ENCODE measurements at places on chromosomes 2 and 18.

- no peak for DNase-seq
These were observed 34.1 kb downstream of the ANKMY1 start for GRCh38 chr2:240523451-240524281.

GRCh38 chr2:178513876-178514275 is 33.6 kb downstream of the PLEKHA3 start:
- no peak for DNase-seq

GRCh38 chr18:59616501-59616900 is 80.7 kb downstream of the CCBE1 start:
- no peak for DNase-seq

GRCh38 chr2:158061763-158062162 is 39.9 kb upstream of the UPP2 start:
- DNase-seq, result no peak

GRCh38 chr2:241804326-241805229 is 4.4 kb upstream of the NEU4 start:
- no peak for DNase-seq

GRCh38 chr2:88545118-88545517 is 82.1 kb downstream of the EIF2AK3 start:
- no peak for DNase-seq

GRCh38 chr2:181861379-181861778 is 30.2 kb upstream of the ITPRID2 start:
- no peak for DNase-seq

- no peak for DNase-seq
These were observed 209.3 kb downstream of the SS18 start for GRCh38 chr18:25881149-25881548.

DNA sequence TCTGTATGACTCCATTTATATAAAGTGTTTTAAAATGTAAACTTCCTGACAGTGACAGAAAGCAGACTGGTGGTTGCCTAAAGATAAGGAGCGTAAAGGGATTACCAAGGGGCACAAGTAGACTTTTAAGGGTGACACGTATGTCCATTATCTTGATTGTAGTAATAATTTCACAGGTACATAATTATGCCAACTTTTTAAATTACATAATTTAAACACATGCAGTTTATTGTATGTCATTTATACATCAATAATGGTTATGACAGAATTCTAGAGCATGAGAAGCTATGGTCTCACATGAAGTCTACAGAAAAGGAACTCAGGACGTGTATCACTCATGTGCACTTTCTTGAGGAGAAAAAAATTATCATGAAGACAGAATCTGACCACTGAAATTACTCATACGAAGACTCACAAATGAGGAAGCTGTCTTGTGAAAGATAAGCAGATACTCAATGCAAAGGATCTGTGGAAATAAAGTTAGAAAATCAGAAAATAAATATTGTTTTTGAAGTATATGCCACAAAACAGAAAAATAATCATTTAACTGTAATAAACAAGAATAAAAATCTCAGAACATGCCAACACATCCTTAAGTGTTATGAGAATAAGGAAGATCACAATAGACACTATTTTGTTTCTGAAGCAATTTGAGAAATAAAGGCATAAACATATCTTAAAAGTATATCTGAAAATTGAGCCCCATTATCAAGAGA is 84.4 kb downstream of the TMEM131 start:
- DNase-seq, result no peak

- no peak for DNase-seq
These were observed 112.5 kb upstream of the ARHGAP28 start for GRCh38 chr18:6616981-6617380.

GRCh38 chr2:60612033-60612432 is 58.6 kb upstream of the BCL11A start:
- no peak for DNase-seq

GRCh38 chr2:158984604-158985135 is 16.2 kb downstream of the TANC1 start:
- DNase-seq, result no peak

DNA sequence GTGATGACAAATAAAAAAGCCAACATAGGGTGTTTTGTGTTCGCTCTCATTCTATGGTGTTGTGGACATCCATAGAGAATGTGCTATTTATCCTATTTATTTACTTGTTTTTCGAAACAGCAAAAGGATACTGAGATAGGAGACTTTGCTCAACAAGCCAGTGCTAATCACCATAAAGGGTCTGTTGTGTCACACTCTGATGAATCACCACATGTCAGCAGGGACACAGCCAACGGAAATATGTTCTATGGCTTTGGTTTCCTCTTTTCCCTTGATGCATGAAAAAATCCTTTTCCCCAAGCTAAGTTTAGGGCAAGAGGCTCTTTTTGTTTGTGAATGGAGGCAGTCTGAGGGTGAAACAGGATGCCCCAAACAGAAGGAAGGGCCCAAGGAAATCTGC is 154.3 kb downstream of the RNF152 start:
- no peak for DNase-seq

DNA sequence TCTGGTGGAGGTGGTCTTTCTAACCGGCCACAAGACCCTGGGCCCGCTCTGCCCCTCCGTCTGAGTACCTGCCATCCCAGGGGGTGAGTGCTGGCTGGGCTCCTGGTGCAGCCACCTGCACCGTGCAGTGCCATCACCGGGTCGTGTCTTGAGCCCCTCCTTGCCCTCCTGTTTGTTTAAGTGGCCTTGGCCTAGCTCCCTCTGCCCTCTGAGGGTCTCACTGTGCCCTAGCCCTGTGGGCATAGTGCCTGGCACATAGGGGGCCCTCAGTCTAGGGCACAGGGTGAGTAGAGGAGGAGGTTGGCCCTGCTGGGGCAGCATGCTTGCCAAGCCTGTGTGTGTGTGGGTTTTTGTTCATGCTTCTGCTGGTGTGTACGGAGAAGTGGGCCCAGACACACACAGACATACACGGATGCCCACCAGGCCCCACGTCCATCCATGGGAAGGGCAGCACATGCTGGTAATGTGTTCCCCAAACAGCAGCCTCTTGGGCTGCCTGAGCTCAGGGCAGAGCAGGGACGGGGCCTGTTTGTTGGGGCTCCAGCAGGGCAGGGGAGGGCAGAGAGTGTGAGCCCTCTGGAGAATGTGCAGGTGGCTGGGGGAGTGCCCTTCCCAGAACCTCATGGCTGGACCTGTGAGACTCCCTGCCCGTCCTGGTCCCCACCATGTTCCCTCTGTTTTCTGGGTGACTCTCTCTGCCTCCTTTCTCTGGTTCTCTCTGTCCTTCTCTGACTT is 94.6 kb downstream of the GLI2 start:
- DNase-seq, result no peak

DNA sequence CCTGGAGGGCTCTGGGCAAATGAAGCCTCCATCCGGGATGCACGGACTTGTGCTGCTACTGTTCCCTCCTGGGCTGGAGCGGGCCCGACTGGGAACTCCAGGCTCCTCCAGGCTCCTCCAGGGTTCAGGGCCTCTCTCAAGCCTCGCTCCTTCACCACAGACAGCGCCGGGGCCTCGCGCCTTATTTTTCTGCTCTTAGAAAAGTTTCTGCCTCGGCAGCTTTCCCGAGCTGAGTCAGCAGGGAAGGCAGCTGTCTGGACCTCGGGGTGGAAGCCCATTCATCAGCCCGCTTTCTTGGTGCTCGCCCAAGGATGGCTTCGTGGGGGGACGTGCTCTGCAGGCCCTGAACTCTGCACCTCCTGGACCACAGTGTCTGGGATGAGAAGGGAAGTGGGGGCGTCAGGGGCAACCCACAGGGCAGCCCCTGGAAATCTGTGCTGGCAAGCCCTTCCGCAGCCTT is 12.9 kb upstream of the TEX51 start:
- DNase-seq, result no peak

DNA sequence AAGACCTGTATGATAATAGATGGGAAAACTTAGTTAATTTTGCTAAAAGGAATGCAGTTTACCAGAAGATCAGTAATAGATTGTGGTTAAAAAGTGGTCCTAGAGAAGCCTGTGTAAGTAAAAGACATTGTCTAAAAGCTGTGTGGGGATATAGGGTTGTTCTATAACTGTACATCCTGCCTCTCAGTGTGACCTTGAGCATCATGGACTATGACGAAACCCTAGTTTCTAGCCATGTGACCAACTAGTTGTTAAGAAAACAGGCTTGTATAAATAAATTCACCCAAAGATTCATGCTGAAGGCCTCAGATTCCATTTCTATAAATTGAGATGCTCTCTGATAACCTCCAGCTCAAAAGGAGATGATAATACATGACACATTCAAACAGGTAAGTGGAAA is 160.7 kb downstream of the IKZF2 start:
- no peak for DNase-seq

DNA sequence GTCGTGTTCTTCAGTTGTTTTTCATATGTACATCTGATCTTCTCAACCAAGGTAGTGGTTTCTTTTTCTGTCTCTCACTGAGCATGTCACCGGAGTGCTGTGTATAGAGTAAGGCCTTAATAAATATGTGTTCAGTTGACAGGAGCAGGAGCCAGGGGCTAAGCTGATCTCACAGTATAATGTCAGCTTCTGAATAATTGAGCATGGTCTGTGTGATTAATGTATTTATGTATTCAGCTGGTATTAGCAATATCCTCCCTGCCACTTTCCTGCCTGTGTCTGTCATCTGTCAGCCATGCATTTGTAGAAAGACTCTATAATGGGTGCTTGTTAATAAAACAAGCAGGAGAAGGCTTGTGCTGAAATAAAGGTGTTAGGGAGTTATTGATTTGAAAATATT is 198.9 kb downstream of the ADCYAP1 start:
- DNase-seq, result no peak

- DNase-seq, result no peak
These were observed 79.6 kb downstream of the TGIF1 start for GRCh38 chr18:3529601-3530000.

DNA sequence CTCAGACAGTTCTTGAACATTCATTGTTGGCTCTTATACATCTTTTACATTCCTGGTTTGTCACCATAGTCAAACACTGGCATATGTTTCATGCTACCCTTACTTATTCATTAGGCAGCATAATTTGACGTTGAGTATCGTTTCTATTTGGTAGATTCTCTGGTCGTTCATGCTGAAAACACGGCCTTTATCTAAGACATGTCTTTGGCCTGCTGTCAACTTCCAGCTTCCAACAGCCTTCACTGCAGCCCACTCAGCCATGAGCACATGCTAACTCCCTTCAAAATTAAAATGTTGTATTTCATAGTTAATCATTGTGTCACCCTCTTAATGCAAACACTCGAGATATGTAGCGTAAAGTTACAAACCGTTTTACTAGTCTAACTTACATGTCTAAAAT is 493.0 kb upstream of the NRP2 start:
- DNase-seq, result no peak

DNA sequence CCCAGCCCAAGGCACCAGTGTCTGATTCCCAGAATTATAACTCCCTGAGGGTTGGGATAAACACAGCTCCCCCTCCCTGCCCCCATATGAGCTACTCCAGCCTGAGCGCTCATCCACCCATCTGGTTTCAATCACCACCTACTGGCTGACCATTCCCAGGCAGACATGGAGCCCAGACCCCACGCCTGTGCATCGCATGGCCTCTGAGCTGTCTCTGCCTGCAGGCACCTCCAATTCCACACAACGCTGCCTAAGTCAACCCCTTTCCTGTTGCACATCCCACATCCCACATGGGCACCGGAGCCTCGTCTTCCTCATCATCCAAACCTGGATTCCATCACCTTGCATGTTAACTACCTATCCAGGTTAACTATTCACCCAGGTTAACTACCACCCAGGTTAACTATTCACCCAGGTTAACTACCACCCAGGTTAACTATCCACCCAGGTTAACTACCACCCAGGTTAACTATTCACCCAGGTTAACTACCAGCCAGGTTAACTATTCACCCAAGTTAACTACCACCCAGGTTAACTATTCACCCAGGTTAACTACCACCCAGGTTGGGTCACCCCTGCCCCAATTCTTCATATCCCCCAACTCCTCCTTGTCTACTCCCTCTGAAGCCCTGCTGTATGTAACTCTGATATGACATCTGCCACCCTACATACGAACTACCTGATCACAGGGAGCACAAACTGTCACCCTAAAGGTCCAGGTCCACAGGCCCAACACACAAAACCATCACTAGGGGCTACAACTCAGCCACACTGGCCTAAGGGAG is 47.8 kb downstream of the TEX51 start:
- DNase-seq, result no peak

DNA sequence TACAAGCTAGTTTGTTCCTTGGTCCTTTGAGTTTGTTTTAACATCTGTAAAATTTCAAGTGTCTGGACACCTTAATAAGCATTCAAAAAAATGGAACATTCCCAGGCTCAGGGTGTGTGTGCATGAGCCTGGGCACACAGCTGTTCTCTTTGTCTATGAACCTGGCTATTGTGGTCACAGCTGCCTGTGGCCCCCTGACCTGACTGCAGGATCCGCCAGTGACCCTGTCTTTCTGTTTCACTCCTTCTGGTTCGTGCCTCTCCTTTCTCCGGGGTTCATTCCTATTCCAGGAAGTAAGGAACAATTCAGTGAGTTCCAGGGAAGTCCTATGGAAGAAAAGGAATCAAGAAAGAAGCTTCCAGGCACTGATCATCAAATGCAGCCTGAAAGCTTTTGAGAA is 35.6 kb downstream of the VWA3B start:
- no peak for DNase-seq

DNA sequence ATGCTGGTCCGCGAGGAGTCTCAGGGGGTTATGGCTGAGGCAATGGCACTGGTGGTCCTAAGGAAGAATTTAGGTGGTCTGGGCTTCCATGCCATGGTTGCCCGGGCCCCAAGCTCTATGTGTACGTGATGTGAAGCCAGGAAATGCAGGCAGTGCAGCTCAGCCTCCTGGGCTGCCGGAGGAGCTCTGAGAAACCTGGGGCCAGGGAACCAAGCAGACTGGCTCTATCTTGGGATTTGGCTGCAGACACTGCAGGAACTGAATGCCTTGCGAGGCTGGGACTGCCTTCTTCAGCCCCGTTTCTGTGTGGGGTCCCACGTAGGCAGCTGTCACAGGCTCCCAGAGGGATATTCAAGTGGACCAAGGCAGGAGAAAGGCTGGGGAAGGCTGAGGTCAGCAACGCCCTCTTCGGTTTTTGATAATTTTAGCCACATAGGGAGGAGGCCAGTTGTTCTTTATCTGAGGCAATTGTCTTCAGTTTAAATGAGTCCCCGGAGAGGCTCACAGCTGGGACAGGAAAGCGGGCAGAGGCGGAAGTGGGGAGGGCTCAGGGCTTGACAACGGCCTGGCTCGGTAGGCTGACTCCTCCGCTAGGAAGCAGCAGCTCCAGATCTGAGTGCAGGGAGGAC is 77.7 kb downstream of the RHOB start:
- DNase-seq, result no peak

GRCh38 chr2:1766425-1766824 is 22.1 kb upstream of the PXDN start:
- no peak for DNase-seq

DNA sequence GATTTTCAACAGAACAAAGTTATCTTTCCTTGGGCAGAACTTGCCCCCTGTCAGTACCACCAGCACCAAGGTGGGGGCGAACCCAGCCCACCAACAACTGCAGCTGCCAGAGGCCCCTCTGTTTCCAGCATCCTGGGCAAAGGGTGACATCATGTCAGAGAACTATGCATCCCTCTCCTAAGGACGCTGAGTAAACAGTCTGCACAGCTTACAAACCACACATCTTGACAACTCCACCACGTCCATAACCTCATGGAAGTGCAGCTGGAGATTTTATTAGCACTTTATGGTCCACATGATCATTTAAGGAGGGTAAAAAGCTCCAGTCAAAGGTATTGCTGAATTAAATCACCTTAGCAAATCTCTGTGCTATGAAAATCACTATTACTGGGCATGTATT is 40.4 kb downstream of the PIEZO2 start:
- DNase-seq, result no peak
